Activated CD8-positive, alpha-beta memory T cell treated with anti-CD3 and anti-CD28 coated beads, Interleukin-2, amount 10 ng/mL, durations not matched to agents 7 days and 5 days (primary cell): ENCODE measurements at places on chromosomes 1 and 21. TPM values are rescaled to one million over a fixed set of nuclear protein-coding genes. Genes with fewer than 3 reads are reported as not detected.

DNA sequence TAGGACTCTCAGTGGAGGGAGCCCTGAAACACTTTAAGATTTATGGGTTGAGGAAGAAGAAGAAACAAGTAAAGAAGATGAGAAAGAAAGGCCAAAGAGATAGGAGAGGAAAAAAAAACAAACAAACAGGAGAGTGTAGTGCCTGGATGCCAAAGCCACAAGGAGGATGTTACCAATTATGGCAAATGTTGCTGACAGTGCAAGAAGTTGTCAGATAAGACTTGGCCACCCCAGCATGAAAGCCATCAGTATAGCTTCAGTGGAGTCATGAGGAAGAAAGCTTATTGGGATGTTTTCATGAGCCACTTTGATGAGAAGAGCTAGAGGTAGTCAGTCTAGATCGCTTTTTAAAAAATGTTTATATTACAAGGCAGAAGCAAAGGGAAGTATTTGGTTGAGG, 380.2 kb upstream of the ADGRL4 start:
- DNase-seq = no peak

The PRDX6 gene
- total RNA-seq = 153 TPM

GRCh38 chr1:9495854-9496374, 43.4 kb upstream of the SLC25A33 start:
- DNase-seq = no peak

The SLAMF9 gene
- total RNA-seq = not detected

DNA sequence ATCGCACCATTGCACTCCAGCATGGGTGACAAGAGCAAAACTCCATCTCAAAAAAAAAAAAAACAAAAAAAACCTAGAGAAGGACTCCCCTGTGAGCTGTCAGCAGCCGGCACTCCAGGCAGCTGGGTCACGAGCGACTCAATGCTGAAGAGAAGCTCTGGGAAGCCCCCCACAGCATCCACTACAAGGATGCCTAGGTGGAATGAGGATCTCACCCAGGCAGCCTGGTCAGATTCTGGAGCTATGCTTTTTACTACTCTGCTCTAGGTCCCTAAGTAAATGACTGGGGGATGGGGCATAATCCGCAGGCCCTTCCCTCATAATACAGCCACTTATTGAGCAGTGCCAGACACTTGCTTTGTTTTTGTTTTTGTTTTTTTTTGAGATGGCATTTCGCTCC, 6.6 kb downstream of the BMP8B start:
- no peak for DNase-seq

GRCh38 chr1:68057564-68057963, 7.1 kb upstream of the DIRAS3 start:
- DNase-seq = no peak

The RGL1 gene
- 2.9 TPM for total RNA-seq

- no peak for DNase-seq
These were observed 805 bp downstream of the ZNHIT6 start for GRCh38 chr1:85707267-85707989.

GRCh38 chr21:41188486-41189149, 20.7 kb downstream of the BACE2 start:
- DNase-seq = no peak

DNA sequence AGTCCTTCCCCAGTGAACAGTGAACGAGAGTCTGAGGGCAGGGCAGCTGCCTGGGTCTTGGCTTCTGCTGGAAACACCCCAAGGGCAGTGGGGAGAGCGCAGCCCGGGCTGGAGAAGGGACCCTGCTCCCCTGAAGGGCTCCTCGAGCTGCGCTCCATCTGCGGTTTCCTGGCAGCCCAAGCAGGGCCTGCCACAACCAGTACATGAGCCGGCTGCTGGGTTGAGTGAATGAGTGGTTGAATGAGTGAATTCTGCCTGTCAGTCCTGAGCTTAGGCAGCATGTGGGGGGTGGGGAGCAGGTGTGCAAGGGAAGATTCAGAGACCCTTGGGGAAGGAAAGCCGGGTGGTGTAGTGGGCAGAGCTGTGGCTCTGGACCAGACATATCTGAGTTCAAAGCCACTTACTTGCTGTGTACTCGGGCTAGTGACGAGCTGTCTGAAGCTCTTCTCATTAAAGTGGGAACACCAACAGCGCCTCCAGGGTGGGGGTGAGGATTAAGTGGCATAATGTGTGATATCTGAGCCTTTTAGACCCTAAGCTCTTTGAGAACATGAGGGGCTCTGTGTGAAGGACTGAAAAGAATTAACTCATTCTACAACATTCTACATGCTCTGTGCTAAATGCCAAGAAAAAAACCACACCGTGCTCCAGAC, 3.7 kb downstream of the OPRD1 start:
- peak; percentile 48 for DNase-seq

The TRIM63 gene
- not detected for total RNA-seq

DNA sequence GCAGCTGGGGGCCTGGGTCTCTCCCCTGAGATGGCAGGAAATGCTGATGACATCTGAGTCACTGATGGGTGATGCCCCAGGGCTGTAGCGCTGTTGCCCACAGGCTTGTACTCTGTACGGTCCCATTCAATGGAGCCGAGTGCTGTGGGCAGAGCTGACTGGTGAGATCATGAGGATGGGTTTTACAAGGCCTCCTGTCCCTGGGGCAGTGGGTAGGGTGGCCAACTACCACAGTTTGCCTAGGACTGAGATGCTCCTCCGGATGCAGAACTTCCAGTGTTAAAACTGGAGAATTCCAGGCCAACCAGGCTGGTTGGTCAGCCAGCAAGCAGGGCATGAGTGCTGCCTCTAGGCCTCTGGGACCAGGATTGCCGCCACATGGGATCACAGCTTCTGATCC, 9.2 kb downstream of the PHLDA3 start:
- DNase-seq = no peak

GRCh38 chr1:7558921-7559869, 211.9 kb upstream of the VAMP3 start:
- no peak for DNase-seq

The RCAN3 gene
- 23.9 TPM for total RNA-seq

- no peak for DNase-seq
These were observed 45.7 kb upstream of the TSPAN2 start for GRCh38 chr1:115134850-115135480.

DNA sequence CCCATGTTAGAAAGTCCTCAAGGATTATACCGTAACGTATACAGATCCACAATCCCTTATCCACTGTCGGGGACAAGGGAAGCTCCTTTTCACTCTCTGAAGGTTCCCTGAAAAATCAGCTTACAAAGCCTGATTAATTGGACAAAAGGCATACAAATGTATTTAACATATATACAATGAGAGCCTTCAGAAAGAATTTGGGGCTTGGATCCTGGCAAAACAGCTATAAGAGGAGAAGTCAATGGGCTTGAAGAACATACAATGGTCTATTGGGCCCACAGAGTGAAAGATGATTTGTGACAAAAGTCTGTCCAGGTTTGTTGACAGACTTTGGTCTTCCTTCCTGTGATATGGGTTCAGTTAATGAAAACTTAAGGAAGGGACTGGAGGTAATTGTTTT, 10.7 kb downstream of the TACSTD2 start:
- no peak for DNase-seq

GRCh38 chr1:202293569-202293968, 48.2 kb downstream of the UBE2T start:
- no peak for DNase-seq

DNA sequence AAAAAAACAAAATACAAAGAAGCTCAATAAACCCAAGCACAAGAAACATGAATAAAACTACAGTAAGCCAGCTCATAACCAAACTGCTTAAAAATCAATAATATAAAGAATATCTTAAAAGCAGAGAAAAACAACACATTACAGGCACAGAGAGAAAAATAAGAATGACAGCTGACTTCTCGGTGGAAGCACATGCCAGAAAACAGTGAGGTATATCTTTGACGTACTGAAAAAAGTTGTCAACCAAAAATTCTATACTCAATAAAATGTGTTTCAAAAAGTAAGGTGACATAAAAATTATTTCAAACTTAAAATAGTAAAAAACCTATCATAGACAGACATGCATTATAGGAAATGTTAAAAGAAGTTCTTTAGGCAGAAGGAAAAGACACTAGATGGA, 33.3 kb downstream of the ZZZ3 start:
- DNase-seq = no peak

The MAN1C1 gene
- 20.0 TPM for total RNA-seq

DNA sequence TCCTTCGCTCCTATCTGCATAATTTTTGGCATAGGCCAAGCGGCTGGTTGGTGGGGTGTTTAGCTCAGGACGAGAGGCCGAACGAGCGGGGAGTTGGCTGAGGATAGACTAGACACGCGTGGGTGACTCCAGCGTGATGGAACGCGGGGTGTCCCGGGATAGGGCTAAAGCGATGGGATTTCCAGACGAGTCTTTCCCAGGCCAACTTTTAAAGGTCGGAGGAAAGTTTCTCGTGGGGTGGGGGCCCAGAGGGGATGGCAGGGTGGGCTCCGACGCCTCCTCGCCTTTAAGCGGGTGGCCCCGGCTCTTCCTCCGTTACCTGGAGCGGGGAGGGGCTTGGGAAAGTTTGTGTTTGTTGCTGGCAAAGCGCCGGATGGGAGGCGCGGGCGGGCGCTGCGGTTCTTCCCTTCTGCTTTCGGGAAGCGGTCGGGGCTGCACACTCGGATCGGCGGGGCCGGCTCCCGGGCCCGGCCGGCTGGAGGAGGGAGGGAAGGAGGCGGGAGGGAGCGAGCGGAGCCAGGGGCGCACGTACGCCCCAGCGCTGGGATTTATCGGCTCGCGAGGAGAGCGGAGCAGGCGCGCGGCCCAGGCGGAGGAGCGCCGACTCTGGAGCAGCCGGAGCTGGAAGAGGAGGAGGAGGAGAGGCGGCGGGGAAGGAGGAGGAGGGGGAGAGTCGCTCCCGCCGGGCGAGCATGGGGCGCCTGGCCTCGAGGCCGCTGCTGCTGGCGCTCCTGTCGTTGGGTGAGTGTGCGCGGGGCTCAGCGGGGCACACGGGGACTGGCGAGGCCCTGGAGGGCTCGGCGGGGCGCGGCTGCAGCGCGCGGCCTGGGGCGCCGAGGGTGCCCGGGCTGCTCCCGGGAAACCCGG, at the start of gene PTGFRN:
PTGFRN (plus strand) TSS at position 405 of the 867 bp plus-strand sequence; CDS start at position 693, 288 bp downstream.
- DNase-seq = no peak

The CLCNKB gene
- total RNA-seq = not detected

DNA sequence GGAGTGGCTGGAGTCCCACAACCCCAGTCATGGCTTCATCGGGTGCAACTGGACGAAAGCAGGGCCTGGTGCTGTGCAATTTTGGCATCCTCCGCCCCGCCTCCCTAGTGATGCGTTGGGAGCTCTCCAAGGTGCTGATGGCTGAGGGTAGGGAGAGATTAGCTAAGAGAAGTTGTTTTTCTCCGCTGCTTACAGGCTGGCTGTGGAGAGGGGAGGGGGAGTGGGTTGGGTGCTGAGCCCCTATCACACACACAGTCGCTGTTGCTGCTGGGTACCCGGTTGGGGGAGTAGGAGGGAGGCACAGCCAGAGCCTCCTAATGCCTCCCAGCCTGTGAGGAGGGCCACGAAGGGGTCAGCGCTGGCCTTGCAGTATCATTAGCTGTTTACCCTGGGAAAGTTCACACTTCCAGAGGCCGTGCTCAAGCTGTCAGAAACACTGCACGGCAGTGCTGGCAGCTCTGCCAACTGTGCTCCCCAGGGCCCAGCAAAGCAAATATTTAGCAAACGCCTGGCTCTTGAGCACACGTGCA, 110.0 kb downstream of the GRIK3 start:
- DNase-seq = peak; percentile 68

DNA sequence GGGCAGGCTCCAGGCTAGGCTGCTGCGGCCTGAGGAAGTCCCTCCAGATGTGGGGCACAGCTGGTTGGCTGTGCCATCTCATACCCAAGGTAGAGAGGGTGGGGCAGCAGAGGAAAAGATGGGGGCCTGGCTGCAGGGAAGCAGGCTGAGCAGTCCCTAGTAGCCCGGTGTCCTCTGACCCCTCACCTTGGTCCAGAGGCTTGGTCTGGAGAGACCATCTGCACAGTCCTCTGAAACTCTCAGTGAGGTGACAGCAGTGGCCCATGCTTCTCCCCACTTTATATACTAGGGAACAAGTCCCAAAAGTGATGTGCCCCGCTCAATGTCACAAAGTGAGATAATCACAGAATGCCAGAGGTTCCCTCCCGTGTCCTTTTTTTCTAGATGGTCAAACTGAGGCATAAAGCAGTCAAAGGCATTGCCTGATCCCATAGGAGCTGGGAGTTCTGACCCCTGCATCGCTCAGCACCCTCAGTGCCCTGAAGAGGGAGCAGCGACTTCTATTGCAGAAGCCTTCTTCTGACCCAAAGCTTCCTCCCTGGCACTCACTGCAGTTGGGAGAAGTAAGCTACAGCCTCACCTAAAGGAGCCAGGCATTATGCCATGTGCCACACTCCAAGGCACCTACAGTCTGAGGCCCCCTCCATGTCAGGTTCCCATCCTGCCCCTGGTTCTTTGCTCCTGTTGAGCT, 45.5 kb downstream of the TRABD2B start:
- no peak for DNase-seq

DNA sequence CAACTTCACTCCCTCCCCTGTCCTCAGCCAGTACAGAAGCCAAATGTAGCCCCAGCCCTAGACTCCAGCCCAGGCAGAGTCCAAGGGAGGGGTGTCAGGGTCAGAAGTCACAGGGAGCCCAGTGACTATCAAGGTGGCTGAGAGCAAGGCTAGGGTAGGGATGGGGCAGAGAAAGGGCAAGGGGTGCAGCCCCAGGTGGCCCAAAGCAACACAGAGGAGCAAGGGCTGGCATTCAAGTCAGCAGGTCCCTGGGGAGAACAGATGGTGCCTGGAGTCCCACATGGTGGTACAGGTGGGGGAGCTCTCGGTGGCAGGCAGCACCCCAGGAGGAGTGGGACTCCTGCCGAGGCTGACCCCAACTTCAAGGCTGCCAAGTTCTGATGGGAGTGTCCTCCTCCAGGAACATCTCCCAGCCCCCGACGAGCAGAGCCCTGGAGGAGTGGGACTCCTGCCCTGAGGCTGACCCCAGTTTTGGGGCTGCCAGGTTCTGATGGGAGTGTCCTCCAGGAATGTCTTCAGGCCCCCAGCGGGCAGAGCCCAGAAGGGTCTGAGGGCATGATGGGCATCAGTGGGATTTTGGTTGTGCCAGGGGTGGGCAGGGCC, 3.7 kb upstream of the DVL1 start:
- DNase-seq = no peak

DNA sequence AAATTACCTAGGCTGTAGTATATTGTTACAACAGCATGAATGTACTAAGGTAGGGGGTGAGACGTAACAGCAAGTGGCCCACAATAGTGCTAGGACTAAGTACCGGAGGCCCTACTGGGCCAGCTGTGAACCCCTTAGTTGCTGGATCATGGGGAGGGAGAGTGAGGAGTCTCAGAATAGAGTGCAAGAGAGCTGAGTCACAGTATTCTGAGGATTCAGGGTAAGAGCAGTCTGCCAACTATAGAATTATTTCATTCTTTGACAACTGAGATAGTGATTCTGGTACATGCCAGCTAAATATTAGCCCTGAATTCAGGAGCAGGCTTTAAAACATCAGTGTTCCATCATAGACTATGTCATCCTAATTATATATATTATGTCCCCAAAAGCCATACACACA, 218.7 kb downstream of the TM2D1 start:
- no peak for DNase-seq

- DNase-seq = no peak
These were observed 483.9 kb downstream of the PTPRC start for GRCh38 chr1:199122532-199123311.
